CD4-positive, alpha-beta T cell (primary cell): ENCODE measurements at places on chromosomes 6 and 20.

DNA sequence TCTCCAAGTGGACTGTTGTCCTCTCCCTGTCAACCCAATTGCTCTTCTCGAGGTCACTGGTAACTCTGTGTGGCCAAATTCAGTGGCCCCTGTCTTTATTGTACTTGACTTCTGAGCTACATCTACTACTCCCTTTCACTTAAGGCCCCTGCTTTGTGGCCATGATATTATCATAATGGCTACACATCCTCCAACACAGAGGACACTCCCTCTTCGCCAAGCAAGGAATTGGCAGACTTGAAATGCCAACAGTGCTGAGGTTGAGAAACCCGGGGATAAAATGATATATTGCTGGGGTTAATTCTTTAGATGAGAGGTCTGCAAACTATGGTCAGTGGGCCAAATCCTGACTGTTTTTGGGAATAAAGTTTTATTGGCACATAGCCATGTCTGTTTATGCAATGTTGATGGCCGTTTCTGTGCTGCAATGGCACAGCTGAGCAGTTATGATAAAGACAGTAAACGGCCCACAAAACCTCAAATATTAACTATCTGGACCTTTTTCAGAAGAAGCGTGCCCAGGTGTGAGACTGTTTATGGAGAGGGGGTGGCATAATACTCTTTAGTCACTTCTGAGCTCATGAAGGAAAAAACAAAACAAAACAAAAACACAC lies 12.0 kb upstream of the MRPS10 start:
- peaks cover 56% of the 10 kb centered on the region for H3K36me3 ChIP-seq
- no peak overlapping the region for H3K4me3 ChIP-seq
- no peak overlapping the region for H3K27ac ChIP-seq

- no peaks in the 10 kb centered on the region for H3K27me3 ChIP-seq
- no peak overlapping the region for H3K27ac ChIP-seq
- H3K36me3 ChIP-seq, result peaks cover 17% of the 10 kb centered on the region
- DNase-seq, result no peak
- H3K4me1 ChIP-seq, result peaks cover 8% of the 10 kb centered on the region
Measured at GRCh38 chr6:143759666-143760065, 81.9 kb downstream of the PHACTR2 start.

DNA sequence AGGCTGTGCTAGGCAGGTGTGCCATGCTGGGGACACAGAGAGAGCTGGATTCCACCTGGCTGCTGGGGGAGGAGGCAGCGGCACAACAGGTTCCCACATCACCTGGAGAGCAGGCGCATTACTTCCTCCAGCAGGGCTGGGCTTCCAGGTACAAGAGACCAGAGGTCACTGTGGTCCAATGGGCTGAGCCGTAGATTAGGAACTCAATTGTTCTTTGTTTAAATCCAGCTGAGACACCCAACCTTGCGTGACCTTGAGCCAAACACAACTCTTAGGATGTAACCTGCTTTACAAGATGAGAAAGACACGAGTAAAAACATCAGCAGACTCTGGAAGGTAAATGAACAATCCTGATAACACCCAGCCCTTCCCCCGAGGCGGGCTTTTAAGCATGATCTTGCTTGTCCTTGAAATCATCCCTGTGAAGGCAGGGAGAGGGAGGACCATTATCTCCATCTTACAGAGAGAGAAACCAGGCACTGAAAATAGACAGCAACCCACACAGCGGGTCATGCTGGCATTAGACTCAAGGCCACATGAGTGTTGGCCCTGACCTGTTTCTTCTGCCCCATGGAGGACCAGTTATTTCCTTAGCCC lies 216.5 kb upstream of the RREB1 start:
- no peak overlapping the region for H3K4me3 ChIP-seq
- no peaks in the 10 kb centered on the region for H3K27me3 ChIP-seq
- DNase-seq, result no peak
- H3K4me1 ChIP-seq, result no peaks in the 10 kb centered on the region

DNA sequence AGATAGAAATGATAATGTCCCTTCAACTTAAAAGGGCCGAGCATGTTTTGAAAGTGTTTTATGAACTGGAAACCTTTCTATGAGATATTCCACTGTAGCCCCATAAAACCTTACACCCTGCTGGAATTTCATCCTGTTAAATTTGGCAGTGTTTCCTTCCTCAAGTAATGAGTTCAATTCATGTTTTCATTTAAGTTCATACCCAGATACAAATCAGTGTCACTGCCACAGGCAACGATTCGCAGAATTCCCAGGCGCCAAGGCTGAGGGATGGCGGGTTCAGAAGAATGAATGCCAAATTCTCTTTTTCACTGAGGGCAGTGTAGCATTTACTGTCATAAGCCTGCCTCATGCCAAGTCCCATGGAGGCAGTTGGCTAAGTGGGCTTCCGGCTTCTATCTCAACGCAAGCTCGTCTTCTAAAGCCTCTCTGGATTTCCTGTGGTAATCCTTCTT lies 511.8 kb upstream of the ID4 start:
- no peaks in the 10 kb centered on the region for H3K27me3 ChIP-seq
- H3K36me3 ChIP-seq, result no peaks in the 10 kb centered on the region
- H3K27ac ChIP-seq, result no peak overlapping the region
- no peak overlapping the region for H3K4me3 ChIP-seq

DNA sequence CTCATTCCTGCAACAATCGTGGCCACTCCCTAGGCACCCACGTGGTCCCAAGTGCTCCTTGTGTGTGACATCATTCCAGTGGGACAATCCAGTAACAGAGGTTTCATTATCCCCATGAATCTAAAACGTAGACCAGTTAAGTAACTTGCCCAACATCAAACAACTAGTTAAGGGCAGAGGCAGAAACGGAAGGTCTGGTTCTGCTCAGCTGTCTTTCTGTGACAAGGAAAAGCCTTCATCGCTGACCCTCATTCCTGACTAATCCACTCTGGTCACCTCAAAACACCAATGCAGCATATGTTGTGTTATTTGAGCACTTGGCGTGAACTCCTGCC lies 261.4 kb upstream of the JARID2 start:
- H3K36me3 ChIP-seq, result no peaks in the 10 kb centered on the region
- H3K4me3 ChIP-seq, result no peak overlapping the region
- no peaks in the 10 kb centered on the region for H3K4me1 ChIP-seq
- no peaks in the 10 kb centered on the region for H3K27me3 ChIP-seq

DNA sequence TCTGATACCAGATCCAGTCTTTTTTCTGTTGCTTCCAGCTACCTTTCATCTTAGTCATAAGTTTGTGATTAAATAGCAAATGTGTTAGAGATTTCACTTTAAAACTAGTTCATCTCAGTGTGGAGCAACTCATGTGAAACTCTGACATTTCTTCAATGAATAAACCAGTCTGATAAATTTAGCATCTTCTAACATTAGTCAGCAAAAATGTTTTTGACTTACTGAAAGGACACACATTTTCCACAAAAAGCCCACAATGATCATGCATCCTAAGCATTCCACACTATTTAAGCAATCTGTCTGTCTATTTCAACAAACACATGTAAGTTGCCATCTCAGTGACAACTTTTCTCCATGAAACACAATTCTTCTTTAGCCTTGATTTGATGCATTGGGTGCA lies 222.2 kb upstream of the SLC35B3 start:
- no peak overlapping the region for H3K27ac ChIP-seq
- no peaks in the 10 kb centered on the region for H3K27me3 ChIP-seq
- no peaks in the 10 kb centered on the region for H3K36me3 ChIP-seq
- DNase-seq, result no peak

DNA sequence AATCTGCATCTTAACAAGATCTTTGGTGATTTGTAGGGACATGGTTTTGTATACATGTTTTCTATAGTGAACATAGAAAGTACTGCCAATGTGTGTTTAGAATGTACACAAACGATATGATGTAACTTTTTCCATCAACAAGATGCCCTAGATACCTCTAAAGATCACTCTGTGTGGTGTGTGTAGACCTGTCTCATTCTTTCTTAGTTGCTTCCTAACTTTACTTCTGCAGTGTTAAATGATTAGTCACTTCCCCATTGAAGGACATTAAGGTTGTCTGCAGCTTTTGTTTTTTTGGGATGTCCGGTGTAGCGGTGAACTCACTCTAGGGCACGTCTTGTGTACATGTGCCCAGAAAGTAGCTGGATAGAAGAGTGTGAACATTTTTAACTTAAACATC lies 35.9 kb downstream of the CDYL start:
- H3K4me3 ChIP-seq, result no peak overlapping the region
- no peak for DNase-seq
- H3K27me3 ChIP-seq, result no peaks in the 10 kb centered on the region
- H3K36me3 ChIP-seq, result no peaks in the 10 kb centered on the region

GRCh38 chr6:15994814-15995459 lies 133.9 kb upstream of the MYLIP start:
- H3K4me3 ChIP-seq, result no peak overlapping the region
- DNase-seq, result no peak
- no peak overlapping the region for H3K27ac ChIP-seq
- H3K27me3 ChIP-seq, result no peaks in the 10 kb centered on the region
- H3K36me3 ChIP-seq, result no peaks in the 10 kb centered on the region
- H3K4me1 ChIP-seq, result no peaks in the 10 kb centered on the region
